ENCODE measurements at places on chromosomes 5 and 9.

- DNase-seq = no peak
These were observed 9.4 kb downstream of the PSMD5 start for GRCh38 chr9:120833325-120833724.

DNA sequence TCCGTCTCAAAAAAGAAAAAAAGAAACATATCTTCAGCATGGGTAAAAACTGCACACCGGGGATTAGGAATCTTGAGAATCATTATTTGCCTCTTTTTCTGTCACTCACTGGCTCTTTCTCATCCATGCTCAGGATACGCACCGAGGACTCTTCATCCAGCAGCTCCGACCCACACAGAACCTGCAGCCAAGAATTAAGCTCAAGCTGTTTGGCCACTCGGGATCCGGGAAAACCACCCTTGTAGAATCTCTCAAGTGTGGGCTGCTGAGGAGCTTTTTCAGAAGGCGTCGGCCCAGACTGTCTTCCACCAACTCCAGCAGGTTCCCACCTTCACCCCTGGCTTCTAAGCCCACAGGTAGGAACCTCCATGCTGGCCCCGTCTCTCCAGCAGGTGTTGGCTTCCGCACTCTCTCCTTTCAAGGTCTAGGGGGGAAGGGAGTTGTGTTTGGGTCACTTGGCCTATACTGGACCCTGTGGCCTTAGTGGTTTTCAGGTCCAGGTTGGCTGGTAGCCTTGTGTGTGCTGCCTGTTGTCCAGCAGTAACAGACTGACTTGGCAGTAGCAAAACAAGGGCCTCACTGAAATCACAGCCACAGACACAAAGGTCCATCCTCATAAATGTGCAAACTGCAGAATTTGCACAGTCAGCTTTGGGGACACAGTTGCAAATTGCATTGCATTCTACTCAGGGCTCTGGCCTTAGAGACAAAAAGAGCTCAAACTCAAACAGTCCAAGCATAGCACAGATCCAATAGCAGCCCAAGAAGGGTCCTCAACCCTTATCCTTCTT lies 44.5 kb upstream of the CTSL start:
- no peak for DNase-seq

DNA sequence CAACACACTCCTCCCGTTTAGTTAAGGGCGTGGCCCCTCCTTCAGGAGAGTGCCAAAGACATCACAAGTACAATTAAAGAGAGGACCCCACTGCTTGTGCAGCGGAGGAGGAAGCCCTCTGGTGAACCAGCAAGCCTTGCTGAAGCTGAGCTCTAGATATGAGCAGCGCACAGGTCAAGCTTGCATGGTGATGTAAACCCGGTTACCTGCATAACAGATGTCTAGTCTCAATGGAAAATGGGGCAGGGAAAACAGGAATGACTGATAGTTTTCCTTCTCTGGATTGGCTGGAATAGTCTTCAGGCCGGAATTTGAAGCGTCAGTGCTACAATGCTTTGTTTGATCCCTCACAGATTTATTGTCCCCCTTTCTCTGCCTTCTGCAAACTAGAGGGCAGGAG lies 66.2 kb downstream of the MROH2B start:
- DNase-seq = no peak

DNA sequence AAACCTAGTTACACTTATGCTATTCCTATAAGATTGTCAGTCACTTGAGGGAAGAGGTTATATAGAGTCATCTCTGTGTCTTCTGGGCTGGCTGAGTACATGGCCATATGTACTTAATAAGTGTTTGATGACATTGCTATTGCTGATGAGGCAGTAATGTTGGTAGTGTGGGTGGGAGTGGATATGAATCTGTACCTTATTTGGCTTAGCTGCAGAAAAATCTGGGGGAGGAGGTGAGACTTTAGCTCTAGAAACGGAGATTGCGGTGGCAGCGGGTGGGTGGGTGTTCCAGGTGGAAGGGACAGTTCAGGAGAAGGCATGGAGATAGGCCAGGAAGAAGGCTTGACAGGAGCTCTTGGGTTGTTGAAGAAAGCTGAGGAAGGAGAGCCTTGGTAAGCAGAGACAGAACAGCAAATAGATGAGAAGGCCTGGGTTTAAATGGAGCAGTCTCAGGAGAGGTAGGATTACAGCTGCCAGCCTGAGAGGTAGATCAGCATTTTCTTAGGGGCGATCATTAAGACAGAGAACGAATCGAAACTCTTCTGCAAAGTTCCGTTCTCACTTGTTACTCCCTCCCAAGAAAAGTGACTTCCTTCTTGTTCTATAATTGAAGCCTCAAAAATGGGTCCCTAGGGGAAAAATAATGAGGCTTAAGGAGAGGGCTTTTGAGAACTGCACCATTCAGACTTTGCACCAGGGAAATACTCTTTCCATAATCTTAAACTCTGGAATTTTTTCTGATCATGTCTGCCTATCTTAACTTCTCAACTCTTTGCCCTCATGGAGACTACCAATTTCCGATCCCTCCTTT lies 160.5 kb downstream of the UNC13B start:
- DNase-seq = no peak

DNA sequence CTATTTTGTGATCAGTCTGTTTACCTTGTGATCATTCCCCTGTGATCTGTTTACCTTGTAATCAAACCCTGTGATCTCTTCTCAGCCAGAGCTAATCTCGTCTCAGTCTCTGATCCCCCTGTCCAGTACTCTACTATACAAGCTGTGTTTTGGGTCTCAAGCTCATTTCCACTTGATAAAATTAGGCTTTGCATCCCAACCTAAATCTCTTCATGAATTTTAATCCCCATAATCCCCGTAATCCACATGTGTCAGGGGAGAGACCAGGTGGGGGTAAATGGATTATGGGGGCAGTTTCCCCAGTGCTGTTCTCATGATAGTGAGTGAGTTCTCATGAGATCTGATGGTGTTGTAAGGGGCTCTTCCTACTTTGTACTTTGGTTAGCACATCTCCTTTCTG lies 157.2 kb downstream of the PRR16 start:
- DNase-seq = no peak

- no peak for DNase-seq
These were observed 386.4 kb downstream of the RAB3C start for GRCh38 chr5:58969253-58969652.

DNA sequence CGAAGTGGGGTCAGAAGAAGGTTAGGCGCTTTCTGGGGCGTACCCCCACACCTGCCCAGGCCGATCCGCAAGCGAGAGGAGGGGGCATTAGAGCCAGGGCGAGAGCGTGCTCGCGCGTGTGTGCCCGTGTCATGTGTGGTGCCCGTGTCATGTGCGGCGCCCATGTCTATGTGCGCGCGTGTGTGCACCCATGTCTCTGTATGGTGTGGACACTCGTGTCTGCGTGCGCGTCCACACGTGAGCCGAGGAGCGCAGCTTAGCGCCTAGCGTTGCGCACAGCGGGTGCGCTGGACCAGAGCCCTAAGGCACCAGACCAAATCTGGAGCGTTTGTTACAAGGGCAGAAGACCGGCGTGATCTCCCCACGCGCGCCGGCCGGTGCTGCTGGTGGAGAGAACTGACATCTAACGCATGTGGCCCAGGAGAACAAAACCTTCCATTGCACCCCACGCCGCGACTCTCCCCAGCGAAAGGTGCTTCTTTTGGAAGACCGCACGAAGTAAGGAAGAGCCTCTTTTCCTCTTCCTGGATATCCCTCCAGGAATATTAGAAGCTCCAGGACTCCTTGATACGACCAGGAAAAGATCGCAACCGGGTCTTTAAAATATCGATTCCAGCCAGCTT lies 644 bp downstream of the NIM1K start:
- no peak for DNase-seq

GRCh38 chr9:120524038-120524437 lies 55.9 kb downstream of the CDK5RAP2 start:
- no peak for DNase-seq

DNA sequence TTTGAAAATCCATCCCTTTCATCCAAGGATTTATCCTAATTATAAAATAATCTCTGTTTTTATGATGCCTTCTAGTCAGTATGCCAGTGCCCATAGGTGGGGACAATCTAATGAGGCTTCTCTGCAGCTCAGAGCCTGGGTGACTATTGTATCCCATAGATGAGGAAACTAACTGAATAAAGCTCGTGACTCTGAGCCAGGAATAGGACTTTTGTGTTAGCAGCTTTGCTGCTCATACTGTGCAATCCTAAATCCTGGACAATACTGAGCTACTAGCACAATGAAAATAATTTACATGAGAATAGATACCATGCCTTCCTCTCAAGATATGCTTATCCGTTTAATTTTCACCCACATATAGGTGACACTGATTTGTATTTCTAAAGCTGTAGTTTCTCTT lies 443.0 kb downstream of the PLK2 start:
- DNase-seq = peak; percentile 0

DNA sequence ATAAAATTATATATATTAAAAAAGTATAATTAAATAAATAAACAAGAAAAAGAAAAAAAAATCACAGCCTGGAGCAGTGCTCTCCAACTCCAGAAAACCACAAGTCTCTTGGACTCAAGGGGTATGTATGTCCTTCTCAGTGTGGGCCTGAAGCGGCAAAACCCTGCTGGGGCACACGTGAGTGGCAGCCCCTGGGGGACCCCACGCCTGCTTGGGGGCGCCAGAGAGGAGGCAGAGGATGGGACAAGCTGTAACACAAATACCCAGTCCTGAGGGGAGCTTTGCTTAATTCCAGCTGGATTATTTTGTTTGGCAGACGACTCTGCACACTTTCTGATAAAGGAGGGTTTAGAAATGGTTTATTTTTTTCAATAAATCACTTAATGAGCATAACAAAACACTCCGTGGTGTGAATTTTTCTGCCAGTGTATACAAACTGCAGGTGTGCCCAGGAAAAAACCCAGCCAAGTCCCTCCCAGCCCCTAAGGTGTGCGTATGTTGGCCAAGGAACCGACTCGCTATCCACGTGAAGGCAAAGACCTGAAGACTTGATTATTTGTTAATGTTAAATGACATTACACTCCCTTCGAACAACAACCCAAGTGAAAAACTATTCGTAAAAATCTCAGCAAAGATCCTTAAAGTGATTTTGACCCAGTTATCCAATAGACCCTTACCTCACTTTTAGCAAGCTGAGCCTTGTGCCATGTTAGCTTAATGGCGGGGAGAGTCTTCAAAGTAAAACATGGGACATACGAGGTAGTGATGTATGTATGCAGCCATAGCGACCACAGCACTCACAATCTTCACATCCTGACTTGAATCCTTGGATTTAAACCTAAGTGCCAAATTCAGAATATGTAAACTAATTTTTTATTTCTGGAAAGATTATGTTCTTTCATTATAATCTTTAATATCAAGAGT lies 32.9 kb downstream of the ANKH start:
- no peak for DNase-seq

DNA sequence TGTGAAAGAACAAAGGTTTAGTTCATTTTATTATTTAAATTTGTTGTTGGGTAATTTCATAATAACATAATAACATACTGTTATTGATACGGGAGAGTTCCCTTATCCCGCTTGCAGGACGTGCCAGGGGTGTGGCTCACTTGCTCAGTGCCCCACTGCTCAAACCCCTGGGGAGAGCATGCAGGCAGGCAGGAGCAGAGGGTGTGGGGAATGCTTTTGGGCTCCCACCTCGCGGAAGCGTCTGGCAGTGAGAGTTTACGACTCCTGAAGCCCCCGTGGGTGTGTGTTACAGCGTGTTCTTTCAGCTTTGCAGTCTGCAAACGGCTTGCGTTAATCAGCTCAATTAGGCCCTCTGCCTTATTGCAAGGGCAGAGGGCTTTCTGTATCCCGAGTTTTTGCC lies 675.9 kb downstream of the SEMA5A start:
- DNase-seq = no peak

DNA sequence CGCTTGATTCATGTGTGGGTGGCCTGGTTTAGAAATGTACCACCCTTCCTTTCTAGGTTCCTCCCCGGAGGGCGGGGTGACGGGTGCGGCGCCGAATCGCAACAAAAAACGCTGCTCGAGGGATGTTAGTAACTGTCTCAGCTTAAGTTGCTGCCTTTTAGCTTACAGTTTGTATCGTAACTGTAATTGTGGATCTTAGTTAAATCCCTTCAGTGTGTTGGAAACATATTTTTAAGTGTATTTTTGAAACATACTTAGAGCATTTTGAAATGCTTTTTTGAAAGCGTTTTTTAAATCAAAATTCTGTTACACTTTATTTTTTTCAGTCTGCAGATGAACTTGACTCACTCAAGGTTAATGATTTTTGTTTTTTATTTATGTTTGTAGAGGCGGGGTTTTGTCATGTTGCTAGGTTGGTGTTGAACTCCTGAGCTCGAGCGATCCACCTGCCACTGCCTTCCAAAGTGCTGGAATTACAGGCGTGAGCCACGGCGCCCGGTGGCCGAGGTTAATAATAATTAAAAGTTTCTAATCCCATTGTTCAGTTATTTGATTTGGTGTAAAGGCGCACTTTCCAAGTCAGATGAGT lies 997 bp upstream of the CHD1 start:
- no peak for DNase-seq

GRCh38 chr5:71925608-71926091 lies 181.6 kb upstream of the MAP1B start:
- no peak for DNase-seq
